Left lung (tissue), 14 donors: ENCODE measurements at places on chromosomes 12 and 14. TPM values are rescaled to one million over a fixed set of nuclear protein-coding genes. Genes with fewer than 3 reads are reported as not detected.

COX8C gene
- not detected for total RNA-seq

HNF1A gene
- not detected for total RNA-seq

KRT80 gene
- 27.6 TPM for total RNA-seq

MYF5 gene
- not detected for total RNA-seq

ADAM21 gene
- 0.41 TPM for total RNA-seq

TSHR gene
- total RNA-seq: 0.24 TPM

SCN8A gene
- 0.26 TPM for total RNA-seq

ENDOU gene
- not detected for total RNA-seq

OR6C70 gene
- total RNA-seq: not detected
